ENCODE measurements at places on chromosomes 16 and 17.

DNA sequence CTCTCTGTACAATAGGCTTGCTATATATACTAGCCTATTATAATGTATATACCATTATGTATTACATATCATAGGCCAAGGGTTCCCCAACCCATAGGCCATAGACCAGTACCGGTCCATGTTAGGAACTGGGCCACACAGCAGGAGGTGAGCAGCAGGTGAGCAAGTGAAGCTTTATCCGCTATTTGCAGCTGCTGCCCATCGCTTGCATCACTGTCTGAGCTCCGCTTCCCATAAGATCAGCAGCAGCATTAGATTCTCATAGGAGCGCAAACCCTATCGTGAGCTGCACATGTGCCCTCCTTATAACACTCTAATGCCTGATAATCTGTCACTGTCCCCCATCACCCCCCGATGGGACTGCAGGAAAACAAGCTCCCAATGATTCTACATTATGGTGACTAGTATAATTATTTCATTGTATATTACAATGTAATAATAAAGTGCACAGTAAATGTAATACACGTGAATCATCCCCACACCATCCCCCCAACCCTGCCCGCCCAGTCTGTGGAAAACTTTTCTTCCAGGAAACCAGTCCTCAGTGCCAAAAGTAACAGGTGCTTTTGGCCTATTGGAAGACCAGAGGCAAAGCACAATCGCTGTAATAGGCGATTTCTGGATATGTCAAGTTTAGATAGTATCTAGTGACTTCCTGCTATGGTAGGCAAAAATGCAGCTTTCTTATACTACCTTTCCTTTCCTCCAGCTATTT is 84.1 kb downstream of the MYH11 start:
- DNase-seq: no peak

DNA sequence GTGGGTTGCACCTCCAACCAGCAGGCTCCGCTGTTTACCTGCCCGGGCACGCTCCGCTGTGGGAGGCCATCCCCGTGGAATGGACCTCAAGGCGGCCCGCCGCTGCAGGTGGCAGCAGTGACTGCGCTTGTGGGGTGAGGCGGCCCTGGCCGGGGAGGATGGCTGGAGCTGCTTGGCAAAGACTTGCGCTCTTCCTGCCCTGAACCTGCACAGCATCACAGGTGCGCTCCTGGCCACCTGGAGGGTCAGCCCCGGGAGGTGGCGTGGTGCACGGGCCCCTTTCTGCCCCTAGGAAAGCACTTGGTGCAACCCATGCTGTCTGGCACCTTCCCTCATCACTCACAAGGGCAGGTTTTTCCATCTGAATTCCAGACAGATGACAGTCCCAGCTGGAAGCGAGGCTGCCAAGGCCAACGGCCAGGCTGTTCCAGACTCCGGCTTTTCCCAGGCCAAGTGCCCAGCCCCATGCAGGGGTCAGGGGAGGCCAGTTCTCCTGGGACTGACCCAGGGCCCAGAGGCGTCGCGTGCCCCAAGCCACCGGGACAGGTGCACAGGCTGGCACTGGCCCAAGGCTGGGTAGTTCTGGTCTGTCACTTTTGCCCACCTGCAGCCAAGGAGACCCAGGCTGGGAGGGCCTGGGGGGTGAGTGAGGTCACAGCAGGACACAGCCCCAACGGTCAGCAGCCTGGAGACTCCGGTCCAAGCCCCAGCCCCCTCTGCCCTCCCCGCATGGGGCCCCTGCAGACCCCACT is 13.3 kb downstream of the UTS2R start:
- DNase-seq: no peak

DNA sequence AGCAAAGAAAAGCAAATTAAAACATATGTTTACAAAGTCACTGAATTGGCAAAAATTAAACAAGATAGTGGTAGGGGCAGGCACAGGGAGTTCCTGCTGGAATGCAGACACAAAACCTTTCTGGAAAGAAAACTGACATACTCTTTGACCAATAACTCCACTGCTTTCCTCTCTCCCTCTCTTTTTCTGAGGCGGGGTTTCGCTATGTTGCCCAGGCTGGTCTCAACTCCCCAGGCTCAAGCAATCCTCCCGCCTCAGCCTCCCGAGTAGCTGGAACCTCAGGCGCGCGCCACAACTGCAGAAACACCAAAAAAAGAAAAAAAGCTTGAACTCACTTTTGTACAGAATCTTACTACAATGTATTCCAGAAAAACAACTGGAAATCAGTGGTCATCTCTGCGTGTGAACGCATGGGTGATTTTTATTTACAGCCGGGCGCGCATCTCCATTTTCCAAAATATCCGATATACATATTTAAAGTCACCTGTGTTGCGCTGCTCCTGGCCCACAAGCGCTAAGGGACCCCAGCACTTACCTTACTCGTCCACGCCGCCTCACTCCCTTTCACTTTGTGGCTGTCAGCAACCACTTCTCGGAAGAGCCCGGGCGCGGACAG is 480 bp downstream of the TXNL4B start:
- no peak for DNase-seq

DNA sequence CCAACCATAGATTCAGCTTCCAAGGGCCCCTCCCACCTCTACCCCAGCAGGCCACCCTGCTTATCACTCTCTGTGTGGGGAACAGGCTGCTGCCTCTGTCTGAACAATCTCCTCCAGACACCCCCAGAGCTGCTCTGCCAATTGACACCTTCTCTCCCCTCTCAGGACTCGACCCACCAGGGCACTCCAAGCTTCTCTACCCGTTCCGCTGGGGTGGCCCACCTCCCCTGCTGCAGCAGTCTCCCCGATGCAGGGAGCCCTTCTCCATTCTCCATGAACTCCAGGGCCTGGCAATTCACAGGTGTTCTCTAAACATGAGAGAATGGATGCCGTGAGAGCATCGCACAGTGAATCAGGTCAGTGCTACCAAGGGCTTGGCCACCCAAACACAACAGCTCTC is 28.3 kb upstream of the FAAP100 start:
- DNase-seq: no peak

DNA sequence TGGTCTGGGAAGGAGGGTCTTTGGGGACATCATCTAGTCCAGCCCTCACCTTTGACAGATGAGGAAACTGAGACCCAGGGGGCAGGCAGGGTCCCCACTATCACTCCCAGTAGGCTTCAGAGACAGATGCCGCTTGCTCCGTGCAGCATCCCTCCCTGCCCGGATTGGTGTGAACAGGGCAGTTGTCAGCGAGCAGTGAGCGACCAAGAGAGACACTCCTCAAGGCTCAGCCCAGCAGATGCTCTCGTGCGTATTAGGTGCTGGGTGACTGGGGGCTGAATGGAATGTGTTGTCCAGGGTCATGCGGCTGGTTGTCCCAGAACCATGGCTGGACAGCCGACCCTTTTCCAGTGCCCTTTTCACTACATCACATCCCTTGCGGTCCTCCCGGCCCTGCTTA is 49.0 kb downstream of the MPRIP start:
- DNase-seq: no peak

GRCh38 chr16:84827131-84827574 is 7.4 kb downstream of the CRISPLD2 start:
- DNase-seq: no peak

- no peak for DNase-seq
Observed at GRCh38 chr16:56120447-56121155, 70.7 kb upstream of the GNAO1 start.

DNA sequence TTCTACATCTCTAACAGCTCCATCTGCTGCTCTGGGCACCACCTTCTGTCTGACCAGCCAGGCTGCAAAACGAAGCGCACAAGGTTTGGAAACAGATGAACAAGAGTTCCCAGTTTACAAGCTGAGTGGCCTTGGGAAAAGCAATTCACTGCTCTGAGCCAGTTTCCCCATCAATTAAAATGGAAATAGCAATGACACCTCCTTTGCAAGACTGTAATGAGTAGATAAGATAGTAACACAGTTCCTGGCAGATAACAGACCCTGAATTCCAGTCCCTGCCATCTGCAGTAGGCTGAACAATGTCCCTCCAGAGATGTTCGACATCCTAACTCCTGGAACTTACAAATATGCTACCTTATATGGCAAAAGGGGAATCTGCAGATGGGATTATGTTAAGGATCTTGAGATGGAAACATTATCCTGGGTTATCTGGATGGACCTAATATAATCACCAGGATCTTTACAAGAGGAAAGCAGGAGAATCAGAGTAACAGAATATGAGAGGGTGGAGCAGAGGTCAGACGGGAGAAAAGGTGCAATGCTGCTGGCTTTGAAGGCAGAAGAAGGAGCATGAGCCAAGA is 27.9 kb downstream of the CPPED1 start:
- DNase-seq: no peak

DNA sequence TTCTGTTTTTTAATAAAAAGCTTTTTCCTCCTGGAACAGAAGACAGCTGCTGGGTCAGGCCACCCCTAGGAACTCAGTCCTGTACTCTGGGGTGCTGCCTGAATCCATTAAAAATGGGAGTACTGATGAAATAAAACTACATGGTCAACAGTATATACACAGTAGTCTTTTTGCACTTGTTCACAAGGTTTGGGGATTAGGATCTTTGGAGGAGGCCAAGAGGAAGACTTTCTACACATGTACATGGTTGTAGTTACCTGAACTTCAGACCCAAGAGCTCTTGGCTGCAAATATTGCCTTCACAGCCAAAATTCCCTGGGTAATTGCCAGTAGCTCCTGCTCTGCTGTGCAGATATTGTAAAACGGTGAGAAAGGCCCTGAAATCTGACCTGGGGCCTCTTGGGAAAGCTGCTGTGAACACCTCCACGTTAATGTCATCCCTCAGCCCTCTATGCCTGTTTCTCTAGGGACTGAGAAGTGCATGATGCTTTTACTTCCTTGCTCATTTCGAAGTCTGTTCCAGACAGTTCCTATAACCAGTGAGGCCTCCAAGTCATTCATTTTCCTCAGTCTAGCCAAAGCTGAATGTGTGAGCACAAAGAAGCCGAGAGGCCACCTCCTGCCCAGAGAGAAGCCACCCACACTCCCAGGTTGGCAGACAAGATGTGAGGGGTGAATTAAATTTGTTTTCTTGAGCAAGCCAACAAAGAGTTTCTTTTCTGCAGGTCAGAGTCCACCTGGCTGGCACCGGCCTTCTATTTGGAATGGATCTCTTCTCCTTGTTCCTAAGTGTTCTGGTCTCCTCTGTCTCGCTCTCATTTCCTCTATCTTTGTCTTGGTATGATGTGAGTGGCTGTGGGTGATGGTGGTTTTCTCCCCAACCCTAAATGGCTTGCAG is 15.9 kb downstream of the ANKRD40 start:
- no peak for DNase-seq

GRCh38 chr17:56937687-56938086 is 23.2 kb downstream of the COIL start:
- no peak for DNase-seq

DNA sequence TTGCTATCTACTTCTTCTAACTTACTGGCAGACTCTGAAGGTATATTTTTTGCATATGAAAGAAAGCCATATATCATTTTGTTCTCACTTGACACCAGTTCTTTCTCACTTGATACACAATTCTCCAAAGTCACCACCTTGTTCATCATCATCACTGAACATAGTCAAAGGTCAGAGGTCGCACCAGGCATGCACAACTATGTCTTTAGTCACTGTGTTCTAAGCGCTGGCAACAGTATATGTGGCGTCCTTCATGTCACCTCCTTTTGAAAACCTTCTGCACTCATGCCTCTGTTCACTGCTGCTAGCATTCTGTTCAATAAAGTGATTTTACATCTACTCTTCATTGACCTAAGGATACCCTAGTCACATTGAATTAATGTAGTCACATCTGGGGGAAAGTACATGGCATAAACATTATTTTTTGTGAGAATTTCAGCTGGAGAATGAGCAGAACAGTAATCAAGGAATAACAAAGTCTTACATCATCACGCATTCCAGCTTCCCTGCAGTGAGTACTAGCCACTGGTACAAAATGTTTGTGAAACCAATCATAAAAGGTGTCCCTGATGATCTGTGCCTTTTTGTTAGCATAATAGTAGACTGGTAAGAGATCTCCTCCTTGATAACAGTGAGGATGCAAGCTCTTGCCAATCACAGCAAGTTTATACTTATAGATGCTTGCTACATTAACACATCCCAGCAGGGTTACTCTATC is 20.5 kb upstream of the TBX4 start:
- no peak for DNase-seq

- DNase-seq: no peak
Observed at GRCh38 chr17:34840750-34841149, 120.5 kb downstream of the CCT6B start.

DNA sequence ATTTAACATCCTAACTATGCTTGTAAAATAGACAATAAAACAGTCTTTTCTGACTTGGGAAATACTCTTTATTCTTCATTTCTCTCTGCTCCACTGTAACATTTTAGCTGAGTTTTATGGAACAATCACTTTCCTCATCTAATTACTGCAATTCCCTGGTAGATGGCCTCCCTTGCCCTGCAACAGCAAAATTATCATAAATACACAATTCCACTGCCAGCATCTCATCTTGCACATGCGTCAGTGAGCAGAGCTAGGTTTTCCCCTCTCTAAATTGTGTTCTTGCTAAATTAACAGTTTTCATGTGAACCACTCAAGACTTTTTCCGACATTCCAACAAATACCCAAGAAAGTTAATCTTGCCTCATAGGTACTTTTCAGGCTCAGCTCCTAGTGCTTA is 920.9 kb upstream of the GOT2 start:
- DNase-seq: no peak

GRCh38 chr17:1033503-1033902 is 36.6 kb downstream of the TIMM22 start:
- DNase-seq: no peak

GRCh38 chr17:58755577-58756245 is at the start of gene PPM1E:
Gene PPM1E (plus strand): TSS chr17:58755854.
- DNase-seq: no peak

DNA sequence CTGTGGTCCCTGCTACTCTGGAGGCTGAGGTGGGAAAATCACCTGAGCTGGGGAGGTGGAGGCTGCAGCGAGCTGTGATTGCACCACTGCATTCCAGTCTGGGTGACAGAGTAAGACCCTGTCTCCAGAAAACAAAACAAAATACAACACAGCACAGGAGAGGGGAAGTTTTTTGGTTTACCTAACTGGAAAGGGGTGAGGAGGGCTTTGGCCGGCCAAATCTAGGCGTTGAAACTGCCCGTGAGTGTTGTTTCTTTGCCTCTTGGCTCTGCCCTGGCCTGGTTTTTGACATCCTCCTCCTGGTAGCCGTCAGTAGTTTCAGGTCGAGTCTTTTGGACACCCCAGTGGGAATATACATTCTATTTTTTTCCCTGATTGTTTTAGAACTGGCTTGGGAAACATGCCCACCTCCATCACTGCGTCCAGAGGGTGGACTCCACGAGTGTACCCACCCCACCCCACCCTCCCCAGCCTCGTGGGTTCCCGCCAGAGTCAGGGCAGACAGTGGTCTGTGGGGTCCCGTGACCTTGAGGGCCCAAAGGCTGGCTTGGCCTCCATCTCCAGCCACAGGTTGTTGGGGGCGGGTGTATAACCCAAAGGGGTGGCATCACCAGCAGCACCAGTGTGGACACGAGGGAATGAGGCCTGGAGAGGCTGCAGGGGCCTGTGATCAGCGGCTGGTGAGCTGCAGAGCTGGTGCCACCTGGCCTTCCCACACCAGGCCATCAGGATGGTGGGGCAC is 42.7 kb downstream of the NT5M start:
- no peak for DNase-seq
